Bronchial smooth muscle cell (primary cell): ENCODE measurements at places on chromosomes 2 and 18. TPM values are rescaled to one million over a fixed set of nuclear protein-coding genes. Genes with fewer than 3 reads are reported as not detected.

Gene CTLA4
- not detected in 2 replicates for total RNA-seq

Gene RRM2
- 1.9 and 3.2 TPM in 2 replicates for total RNA-seq

Gene IL18RAP
- not detected in 2 replicates for total RNA-seq

Gene CLIP4
- 50.0 and 61.0 TPM in 2 replicates for total RNA-seq

Gene SKOR2
- not detected in 2 replicates for total RNA-seq

Gene SMIM21
- total RNA-seq: not detected in 2 replicates

Gene CHRNG
- not detected in 2 replicates for total RNA-seq

Gene SLC40A1
- total RNA-seq: 47.0 and 76.7 TPM in 2 replicates

Gene FOXD4L1
- under 0.01 TPM in 1 of 2 replicates, not detected in the other for total RNA-seq

Gene SRD5A2
- total RNA-seq: not detected in 2 replicates

Gene ZSWIM2
- not detected in 2 replicates for total RNA-seq

Gene BOK
- 6.7 and 9.3 TPM in 2 replicates for total RNA-seq

Gene EVX2
- total RNA-seq: not detected in 2 replicates

Gene IL37
- total RNA-seq: not detected in 2 replicates

Gene DUSP2
- 0.94 and 1.1 TPM in 2 replicates for total RNA-seq

Gene NT5DC4
- not detected in 2 replicates for total RNA-seq

Gene RND3
- 213 and 557 TPM in 2 replicates for total RNA-seq

Gene CPLX4
- total RNA-seq: not detected in 2 replicates

Gene DNAH7
- total RNA-seq: 0.94 and 1.6 TPM in 2 replicates

Gene MALL
- total RNA-seq: 13.4 and 45.7 TPM in 2 replicates

Gene NOSTRIN
- 0.09 and 0.32 TPM in 2 replicates for total RNA-seq

Gene TCF23
- total RNA-seq: not detected in 2 replicates

Gene NR4A2
- total RNA-seq: 0.09 and 0.32 TPM in 2 replicates

Gene ALLC
- total RNA-seq: not detected in 2 replicates

Gene RGPD3
- under 0.01 TPM in 2 replicates for total RNA-seq

Gene DQX1
- total RNA-seq: 0.16 TPM in 1 of 2 replicates, not detected in the other

Gene NYAP2
- total RNA-seq: not detected in 2 replicates

Gene DNAJC5G
- not detected in 2 replicates for total RNA-seq

Gene RTP5
- not detected in 2 replicates for total RNA-seq

Gene CNDP1
- total RNA-seq: 0.16 TPM in 1 of 2 replicates, not detected in the other

Gene SPC25
- total RNA-seq: 1.1 and 1.4 TPM in 2 replicates

Gene UPP2
- total RNA-seq: 0.09 TPM in 1 of 2 replicates, not detected in the other

Gene FBXO11
- total RNA-seq: 47.3 and 62.9 TPM in 2 replicates
